ENCODE measurements at places on chromosomes 12 and 14. TPM values are rescaled to one million over a fixed set of nuclear protein-coding genes. Genes with fewer than 3 reads are reported as not detected.

- peak overlapping the region; percentile 16 for H3K4me3 ChIP-seq
- peak; percentile 76 for DNase-seq
- peaks cover 17% of the 10 kb centered on the region for H3K4me1 ChIP-seq
- H3K27ac ChIP-seq: peak overlapping the region; percentile 83
- peaks cover 13% of the 10 kb centered on the region for H3K27me3 ChIP-seq
These were observed 208.3 kb downstream of the EXOC5 start for GRCh38 chr14:57060276-57060955.

GRCh38 chr14:61355892-61356325 is 34.5 kb downstream of the PRKCH start:
- H3K4me3 ChIP-seq: peak overlapping the region; percentile 77
- peak overlapping the region; percentile 75 for H3K27ac ChIP-seq
- H3K4me1 ChIP-seq: peaks cover 80% of the 10 kb centered on the region
- H3K27me3 ChIP-seq: no peaks in the 10 kb centered on the region
- H3K36me3 ChIP-seq: peaks cover 45% of the 10 kb centered on the region

DNA sequence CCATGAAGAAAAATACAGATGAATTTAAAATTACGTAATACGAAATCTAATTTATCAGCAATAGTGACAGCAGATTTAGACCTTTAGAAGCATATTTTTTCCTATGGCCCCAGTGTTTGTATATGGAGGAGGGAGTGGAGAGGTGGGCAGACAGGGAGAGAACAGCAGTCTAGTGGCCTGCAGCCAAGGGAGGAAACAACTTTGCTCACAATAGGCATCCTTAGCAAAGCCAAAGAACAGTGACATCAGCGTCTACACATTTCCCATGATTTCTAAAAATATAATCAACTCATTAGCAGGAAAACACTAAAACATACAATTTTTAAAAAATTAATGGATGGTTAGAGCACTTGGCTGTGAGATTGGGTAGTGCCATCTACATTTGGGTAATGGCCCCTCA is 622.6 kb upstream of the ATP2B1 start:
- H3K4me3 ChIP-seq: no peak overlapping the region
- no peaks in the 10 kb centered on the region for H3K36me3 ChIP-seq
- H3K27ac ChIP-seq: no peak overlapping the region

The GALNT9 gene
- total RNA-seq: not detected

DNA sequence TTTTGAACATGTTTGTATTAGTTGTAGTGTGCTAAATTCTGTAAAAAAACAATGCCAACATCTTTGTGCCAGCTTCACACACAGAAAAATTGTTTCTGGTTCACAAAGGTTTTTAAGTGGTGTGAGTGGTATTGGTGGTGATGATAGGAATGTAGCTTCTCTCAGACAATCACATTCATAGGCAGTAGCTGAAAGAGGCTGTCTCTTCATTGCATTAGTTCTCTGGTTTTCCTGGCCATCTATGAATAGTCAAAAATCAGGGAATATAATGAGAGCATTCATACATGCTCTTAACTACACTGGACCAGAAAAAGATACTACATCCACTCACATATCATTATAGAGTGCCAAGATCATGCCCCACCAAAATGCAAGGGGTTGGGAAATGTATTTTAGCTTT is 433.5 kb downstream of the FLRT2 start:
- H3K27me3 ChIP-seq: no peaks in the 10 kb centered on the region
- no peak overlapping the region for H3K27ac ChIP-seq
- no peaks in the 10 kb centered on the region for H3K4me1 ChIP-seq
- H3K36me3 ChIP-seq: no peaks in the 10 kb centered on the region

- DNase-seq: no peak
- peaks cover 22% of the 10 kb centered on the region for H3K4me1 ChIP-seq
- H3K4me3 ChIP-seq: peak overlapping the region; percentile 56
- peaks cover 2% of the 10 kb centered on the region for H3K36me3 ChIP-seq
- peak overlapping the region; percentile 56 for H3K27ac ChIP-seq
- peaks cover 88% of the 10 kb centered on the region for H3K27me3 ChIP-seq
These were observed 458 bp upstream of the HOXC4 start for GRCh38 chr12:54053003-54053750.

GRCh38 chr12:65779946-65780345 is 44.3 kb upstream of the HMGA2 start:
- H3K36me3 ChIP-seq: no peaks in the 10 kb centered on the region
- H3K27ac ChIP-seq: no peak overlapping the region
- DNase-seq: no peak
- peaks cover 10% of the 10 kb centered on the region for H3K27me3 ChIP-seq

DNA sequence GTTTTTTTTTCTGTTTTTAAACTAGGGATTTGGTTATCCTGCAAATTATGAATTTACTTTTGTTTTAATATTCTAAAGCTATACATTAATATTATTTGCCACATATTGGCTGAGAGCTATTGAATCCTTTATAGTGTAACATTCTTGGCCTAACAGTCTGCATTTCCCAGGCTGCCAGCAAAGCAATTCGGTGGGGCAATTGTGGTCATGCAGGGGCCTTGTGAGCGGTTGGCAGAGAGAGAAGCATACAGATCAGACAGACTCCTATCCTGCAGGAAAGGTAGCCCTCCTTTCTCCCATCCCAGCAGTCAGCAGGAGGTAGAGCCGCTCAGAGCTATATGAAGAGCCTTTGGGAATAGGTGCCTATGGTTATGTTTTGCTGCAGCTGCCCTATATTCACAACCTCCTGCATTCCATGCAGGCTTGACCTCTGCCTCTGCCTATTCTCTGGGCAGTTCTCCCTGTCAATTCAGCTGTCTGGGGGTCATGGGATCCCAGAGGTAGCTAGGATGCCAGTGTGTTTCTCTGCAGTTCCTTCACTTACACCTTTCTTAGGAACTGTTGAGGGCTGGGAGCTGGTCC is 144.7 kb downstream of the GPHN start:
- peaks cover 5% of the 10 kb centered on the region for H3K36me3 ChIP-seq
- DNase-seq: no peak
- H3K27me3 ChIP-seq: no peaks in the 10 kb centered on the region
- peaks cover 16% of the 10 kb centered on the region for H3K4me1 ChIP-seq
- no peak overlapping the region for H3K4me3 ChIP-seq
- H3K27ac ChIP-seq: no peak overlapping the region

The SLC7A7 gene
- 0.40 TPM for total RNA-seq

The CABP1 gene
- total RNA-seq: 0.16 TPM

The USP44 gene
- 3.8 TPM for total RNA-seq

The ZFYVE26 gene
- 13.5 TPM for total RNA-seq

The ABCD2 gene
- 7.4 TPM for total RNA-seq

- no peak overlapping the region for H3K4me3 ChIP-seq
- H3K27me3 ChIP-seq: peaks cover 13% of the 10 kb centered on the region
- DNase-seq: no peak
- no peaks in the 10 kb centered on the region for H3K36me3 ChIP-seq
These were observed 1.9 kb upstream of the OR4E1 start for GRCh38 chr14:21675566-21675965.

DNA sequence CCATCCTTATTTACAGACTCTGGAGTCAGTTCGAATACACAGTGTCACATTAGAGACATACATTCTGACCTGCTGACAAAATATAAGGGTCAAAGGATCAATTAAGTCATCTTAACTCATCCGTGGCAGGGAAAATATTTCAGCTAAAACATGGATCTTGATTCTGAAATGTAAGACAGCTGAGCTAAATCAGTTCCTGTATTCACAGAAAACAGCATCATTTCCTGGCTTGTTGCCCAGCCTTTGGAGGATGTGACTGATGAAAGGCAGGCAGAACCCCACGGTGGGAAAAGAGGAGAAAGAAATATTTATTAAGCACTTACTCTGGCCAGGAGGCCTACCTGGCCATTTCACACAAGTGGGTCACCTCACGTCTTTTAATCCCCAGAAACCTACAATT is 101.9 kb downstream of the GAS2L3 start:
- H3K27ac ChIP-seq: no peak overlapping the region
- no peaks in the 10 kb centered on the region for H3K4me1 ChIP-seq
- DNase-seq: no peak
- H3K27me3 ChIP-seq: no peaks in the 10 kb centered on the region
- H3K36me3 ChIP-seq: no peaks in the 10 kb centered on the region

The OR5AU1 gene
- total RNA-seq: not detected

- H3K4me1 ChIP-seq: peaks cover 15% of the 10 kb centered on the region
- no peak overlapping the region for H3K27ac ChIP-seq
- no peak overlapping the region for H3K4me3 ChIP-seq
- peaks cover 12% of the 10 kb centered on the region for H3K36me3 ChIP-seq
These were observed 13.2 kb downstream of the DCAF5 start for GRCh38 chr14:69139743-69140142.

DNA sequence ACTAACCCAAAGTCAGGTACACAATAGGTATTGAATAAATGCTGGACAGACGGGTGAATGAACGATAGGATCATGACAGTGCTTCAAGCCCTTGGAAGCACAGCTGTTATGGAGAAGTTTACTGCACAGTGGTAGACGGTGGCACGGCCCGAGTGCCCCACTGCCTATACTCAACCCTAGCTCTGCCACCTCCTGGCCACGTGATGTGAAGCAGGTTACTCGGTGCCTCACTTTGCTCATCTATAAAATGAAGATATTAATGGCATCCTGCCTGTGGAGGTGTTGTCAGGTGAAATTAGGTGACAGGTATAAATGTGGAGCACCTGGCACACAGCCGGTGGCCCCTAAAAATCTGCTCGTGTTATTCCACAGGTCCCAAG is 5.8 kb downstream of the ASB2 start:
- DNase-seq: peak; percentile 85
- no peaks in the 10 kb centered on the region for H3K27me3 ChIP-seq
- peak overlapping the region; percentile 98 for H3K27ac ChIP-seq
- H3K4me3 ChIP-seq: peak overlapping the region; percentile 83

- no peak overlapping the region for H3K4me3 ChIP-seq
- DNase-seq: no peak
- peaks cover 2% of the 10 kb centered on the region for H3K27me3 ChIP-seq
- H3K4me1 ChIP-seq: peaks cover 14% of the 10 kb centered on the region
- no peak overlapping the region for H3K27ac ChIP-seq
These were observed 392.0 kb downstream of the EMP1 start for GRCh38 chr12:13588574-13588973.

The LRP1-AS gene
- not detected for total RNA-seq

DNA sequence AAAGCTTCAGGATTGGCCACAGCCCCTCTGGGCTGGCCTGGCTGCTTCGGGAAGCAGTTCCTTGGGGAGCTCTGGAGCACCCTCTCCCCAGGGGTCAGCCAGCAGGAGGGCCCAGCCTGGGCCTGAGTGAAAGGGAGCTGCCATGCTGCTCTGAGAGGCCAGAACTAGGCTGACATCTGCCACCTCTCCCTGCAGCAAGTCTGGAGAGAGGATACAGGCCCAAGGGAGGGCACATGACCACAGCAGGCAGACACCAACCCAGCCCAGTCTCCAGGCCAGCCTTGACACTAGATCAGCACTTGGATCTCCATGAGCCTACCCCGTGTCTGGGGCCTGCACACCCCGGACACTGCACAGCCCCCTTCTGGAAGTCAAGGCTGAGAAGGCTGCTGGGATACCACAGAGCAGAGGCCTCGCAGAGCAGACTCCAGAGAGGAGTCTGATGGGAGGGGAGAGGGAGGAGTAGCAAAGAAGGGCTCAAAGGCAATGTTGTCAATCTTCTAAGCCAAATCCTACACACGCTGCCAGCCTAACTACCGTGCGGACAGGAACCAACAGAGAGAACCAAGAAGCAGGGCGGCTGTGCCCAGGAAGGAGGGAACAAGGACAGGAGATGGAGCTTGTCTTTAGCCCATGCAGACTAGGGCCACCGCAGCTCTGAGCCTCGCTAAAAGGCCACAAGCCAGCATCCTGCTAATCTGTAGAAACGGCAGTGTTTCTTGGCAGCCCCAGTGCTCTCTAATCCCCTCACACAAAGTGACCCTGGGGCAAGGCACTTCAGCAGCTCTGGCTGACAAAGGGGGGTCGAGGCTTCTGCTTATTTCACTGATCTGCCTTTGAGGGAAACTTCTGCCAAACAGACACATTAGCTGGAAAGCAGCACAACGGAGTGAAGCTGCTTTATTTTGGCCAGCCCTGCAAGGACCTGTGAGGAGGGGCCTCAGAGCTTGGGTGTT is 12.9 kb downstream of the COL2A1 start:
- DNase-seq: no peak
- no peak overlapping the region for H3K4me3 ChIP-seq
- H3K27ac ChIP-seq: no peak overlapping the region

- DNase-seq: no peak
- no peak overlapping the region for H3K4me3 ChIP-seq
- no peaks in the 10 kb centered on the region for H3K4me1 ChIP-seq
These were observed 378.5 kb upstream of the MGAT4C start for GRCh38 chr12:86634456-86635410.

The HOXC13 gene
- total RNA-seq: not detected

DNA sequence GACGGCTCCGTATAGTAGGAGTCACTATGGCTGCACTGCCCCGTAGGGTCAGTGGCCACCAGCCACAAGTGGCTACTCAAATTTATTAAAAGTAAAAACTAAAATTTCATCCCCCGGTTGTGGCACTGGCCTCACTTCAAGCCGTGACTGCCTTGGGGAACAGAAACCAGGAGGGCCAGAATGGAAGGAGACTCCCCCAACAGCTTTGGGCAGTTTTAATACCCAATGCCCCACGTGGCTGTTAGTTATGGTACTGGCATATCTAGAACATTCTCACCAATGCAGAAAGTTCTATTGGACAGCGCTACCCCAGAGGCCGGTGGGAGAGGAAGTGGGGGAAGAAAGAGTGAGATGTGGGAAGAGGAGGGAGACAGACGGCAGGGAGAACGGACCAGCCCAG is 6.2 kb downstream of the NCOR2 start:
- H3K4me3 ChIP-seq: no peak overlapping the region
- H3K27me3 ChIP-seq: no peaks in the 10 kb centered on the region
- H3K4me1 ChIP-seq: peaks cover 16% of the 10 kb centered on the region
- no peak for DNase-seq
- no peak overlapping the region for H3K27ac ChIP-seq

- DNase-seq: no peak
- H3K4me3 ChIP-seq: no peak overlapping the region
- H3K4me1 ChIP-seq: peaks cover 16% of the 10 kb centered on the region
- H3K36me3 ChIP-seq: peaks cover 8% of the 10 kb centered on the region
- peaks cover 14% of the 10 kb centered on the region for H3K27me3 ChIP-seq
- H3K27ac ChIP-seq: no peak overlapping the region
These were observed 98.6 kb downstream of the SCARB1 start for GRCh38 chr12:124764870-124765580.

- peaks cover 62% of the 10 kb centered on the region for H3K27me3 ChIP-seq
- no peak for DNase-seq
- no peaks in the 10 kb centered on the region for H3K36me3 ChIP-seq
These were observed 350.4 kb downstream of the TMEM121 start for GRCh38 chr14:105876829-105877228.

- no peak overlapping the region for H3K27ac ChIP-seq
- peaks cover 4% of the 10 kb centered on the region for H3K4me1 ChIP-seq
- H3K36me3 ChIP-seq: peaks cover 50% of the 10 kb centered on the region
- H3K27me3 ChIP-seq: no peaks in the 10 kb centered on the region
These were observed 27.3 kb upstream of the BBS10 start for GRCh38 chr12:76375470-76375869.

- no peak overlapping the region for H3K4me3 ChIP-seq
- no peak for DNase-seq
- no peaks in the 10 kb centered on the region for H3K27me3 ChIP-seq
- H3K4me1 ChIP-seq: peaks cover 5% of the 10 kb centered on the region
- H3K36me3 ChIP-seq: no peaks in the 10 kb centered on the region
- H3K27ac ChIP-seq: no peak overlapping the region
These were observed 130.8 kb downstream of the CAPZA3 start for GRCh38 chr12:18868717-18869116.

The MAPK1IP1L gene
- total RNA-seq: 142 TPM

The SLC5A8 gene
- total RNA-seq: not detected

GRCh38 chr12:11894890-11895289 is 175.8 kb upstream of the BCL2L14 start:
- DNase-seq: no peak
- peak overlapping the region; percentile 30 for H3K4me3 ChIP-seq
- H3K27me3 ChIP-seq: no peaks in the 10 kb centered on the region
- H3K27ac ChIP-seq: peak overlapping the region; percentile 74

The P2RX2 gene
- not detected for total RNA-seq

Data from activated CD4-positive, alpha-beta T cell treated with anti-CD3 and anti-CD28 coated beads, Interleukin-2, amount 10 ng/mL, durations not matched to agents 24 days and 14 days (primary cell).